ENCODE measurements at places on chromosomes 3 and 15.
A peak's percentile ranks its signal among the peaks of the same experiment; 100 is the strongest.

DNA sequence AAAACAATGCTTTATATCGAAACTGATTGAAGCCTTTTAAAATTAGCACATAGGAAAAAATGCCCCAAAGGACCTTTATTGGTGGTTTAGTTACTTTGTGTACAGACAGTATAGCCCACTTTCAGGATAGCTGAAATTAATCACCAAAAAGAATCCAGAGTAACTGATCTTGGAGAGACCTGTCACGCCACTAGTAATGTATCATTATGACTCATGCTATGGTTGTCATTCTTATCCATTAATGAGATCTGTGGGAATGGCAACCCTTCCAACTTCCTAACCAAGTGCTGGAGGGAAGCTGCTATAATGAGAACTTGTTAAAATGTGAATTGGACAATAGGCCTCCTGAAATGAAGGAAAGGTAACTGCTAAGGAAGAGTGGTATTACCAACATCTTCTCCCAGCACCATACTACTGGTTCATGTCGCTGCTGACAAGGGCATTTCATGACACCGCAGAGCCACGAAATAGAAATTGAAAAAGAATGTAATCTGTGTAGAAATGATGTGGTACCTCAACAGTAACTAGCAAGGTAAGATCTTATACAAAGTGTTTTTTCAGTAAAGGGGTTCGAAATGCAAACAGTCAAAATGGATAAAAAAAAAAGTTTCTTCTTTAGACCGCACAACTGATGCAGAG is 7.1 kb upstream of the EMC4 start:
- DNase-seq = no peak

- DNase-seq = peak; percentile 15
Observed at GRCh38 chr15:45399381-45400212, 21.3 kb upstream of the GATM start.

DNA sequence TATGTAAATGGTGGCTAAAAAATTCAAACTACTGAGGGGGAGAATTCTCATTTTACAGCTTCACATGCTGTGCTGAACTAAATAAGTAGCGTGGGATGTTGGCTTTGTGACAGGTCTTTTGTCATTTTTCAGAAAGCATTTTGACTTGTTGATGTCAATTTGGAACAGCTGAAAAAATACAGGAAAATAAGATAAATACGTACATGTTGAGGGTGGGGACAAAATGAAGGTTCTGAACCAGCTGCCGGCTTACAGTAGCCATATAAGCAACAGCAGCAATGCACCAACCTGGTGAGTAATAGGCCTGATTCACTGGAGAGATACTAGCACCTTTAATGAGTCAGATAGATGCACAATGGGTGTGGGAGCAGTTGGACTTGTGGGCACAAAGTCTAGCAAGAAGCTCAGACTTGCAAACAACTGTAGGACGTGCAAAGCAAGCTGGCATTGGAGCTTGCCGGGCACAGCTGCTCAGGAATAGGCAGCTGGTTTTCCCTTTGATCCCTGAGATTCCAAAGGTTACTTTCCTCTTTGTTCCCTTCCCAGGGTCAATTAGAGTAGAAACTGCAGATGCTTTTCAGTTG is 12.9 kb downstream of the B3GNT5 start:
- no peak for DNase-seq

- DNase-seq = no peak
Observed at GRCh38 chr3:150449169-150449721, 41.1 kb downstream of the TSC22D2 start.

GRCh38 chr3:88031642-88032077 is 27.1 kb downstream of the CGGBP1 start:
- no peak for DNase-seq

- DNase-seq = no peak
Observed at GRCh38 chr15:74403588-74403919, 30.2 kb downstream of the SEMA7A start.

GRCh38 chr15:93241696-93242585 is 152.9 kb upstream of the RGMA start:
- no peak for DNase-seq

- no peak for DNase-seq
Observed at GRCh38 chr3:95586754-95587153, 1227.6 kb upstream of the EPHA6 start.

Data from NCI-H1092 (cell line).